HTR-8/SVneo (cell line): ENCODE measurements at places on chromosomes 7 and 10.

DNA sequence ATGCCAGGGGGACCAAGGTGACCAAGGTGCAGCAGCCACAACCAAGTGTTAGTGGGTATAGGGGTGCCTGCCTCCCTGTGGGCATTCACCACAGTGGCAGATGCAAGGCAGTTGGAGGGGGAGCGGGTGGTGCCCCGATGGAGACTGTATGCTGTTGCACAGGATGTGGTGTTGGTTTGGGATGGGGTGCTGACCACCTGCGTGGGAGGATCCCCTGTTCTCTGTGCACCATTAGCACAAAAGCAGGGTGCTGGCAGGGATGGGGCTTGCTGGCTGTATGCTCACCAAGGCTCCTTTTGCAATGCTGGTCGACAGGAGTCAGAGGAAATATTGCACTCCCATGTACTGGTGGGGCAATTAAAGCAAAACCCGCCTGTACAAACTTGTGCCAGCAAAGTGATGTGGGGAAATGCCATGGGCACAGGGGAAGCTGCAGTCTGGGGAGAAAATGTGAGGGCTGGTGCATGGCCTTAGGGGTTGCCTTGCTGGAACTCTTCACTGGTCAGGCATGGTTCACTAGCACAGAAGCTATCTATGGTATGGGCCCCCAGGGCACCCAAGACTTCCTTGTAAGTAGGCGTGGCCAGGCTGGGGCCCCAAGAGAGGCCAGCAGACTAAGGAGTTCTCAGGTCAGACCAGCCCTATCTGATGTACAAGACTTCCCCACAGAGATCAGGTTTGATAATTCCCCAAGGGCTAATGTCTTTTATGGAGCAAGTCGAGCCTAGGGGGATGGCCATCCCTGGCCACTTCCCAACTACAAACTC, 51.9 kb upstream of the GNAT3 start:
- DNase-seq = no peak

- DNase-seq = no peak
These were observed 9.8 kb downstream of the NOD1 start for GRCh38 chr7:30468791-30469190.

- no peak for DNase-seq
These were observed 1.5 kb upstream of the FAM53B start for GRCh38 chr10:124745673-124746072.

DNA sequence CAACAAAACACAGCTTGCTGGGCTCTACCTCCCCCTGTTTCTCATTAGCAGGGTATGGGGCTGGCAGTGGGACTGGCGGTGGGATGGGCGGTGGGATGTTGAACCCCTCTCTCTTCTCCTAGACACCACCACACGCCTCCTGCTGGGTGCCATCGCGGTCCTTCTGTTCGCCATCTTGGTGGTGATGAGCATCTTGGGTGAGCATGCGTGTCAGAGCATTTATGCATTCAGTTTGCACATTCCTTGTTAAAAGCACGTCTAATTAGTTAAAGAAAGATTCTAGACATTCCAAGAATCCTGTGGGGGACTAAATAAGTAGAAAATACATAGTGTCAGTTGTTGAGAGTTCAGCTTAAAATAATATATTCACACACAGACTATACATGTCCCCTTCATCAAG, 12.7 kb downstream of the CLEC2L start:
- no peak for DNase-seq

- no peak for DNase-seq
These were observed 273.0 kb downstream of the GRM8 start for GRCh38 chr7:126979722-126980121.

DNA sequence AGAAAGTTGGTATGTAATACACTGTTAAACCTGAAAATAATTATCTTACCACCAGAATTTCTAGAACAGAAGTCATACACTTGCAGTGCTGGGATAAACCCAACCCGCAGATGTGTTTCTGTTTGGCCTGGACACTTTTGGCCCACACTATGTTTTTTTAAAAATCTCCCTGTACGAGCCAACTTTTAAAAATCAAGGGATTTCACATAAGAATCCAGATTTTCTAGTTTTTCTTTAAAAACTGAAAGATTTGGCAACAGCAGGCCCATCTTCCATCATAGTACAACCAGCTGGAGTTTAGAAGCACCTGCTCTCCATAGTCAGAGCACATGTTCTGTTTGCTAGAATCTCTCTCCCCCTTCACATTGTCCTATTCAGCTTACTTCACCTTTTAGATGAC, 74.0 kb downstream of the TLL2 start:
- DNase-seq = no peak

DNA sequence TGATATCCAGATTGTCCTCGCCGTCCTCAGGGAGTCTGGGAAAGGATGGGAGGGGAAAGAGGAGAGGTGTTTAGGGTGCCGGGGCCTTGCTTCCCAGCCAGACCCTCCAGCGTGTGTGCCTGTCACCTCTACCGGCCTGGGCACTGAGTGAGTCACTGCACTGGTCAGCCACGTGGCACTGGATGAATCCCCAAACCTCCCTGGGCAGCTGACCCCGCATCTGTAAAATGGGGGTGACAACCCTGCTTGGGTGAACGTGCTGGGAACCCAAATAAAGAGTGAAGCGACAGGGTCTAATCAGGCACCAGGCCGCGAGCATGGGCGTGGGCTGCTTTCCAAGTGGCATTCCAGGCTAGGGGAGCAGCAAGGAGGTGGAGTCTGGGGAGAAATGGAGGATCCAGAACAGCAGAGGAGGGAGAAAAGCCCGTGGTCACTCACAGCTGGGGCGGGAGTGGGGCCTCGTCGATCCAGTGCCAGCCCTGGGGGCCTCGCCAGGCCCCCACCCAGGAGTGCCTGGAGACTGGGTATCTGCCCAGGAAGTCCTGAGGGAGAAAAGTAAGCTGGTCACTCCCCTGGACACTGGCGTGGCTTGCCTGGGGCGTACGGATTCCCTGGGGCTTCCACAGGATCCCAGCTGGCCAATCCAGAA, 29.7 kb downstream of the KLRG2 start:
- no peak for DNase-seq

DNA sequence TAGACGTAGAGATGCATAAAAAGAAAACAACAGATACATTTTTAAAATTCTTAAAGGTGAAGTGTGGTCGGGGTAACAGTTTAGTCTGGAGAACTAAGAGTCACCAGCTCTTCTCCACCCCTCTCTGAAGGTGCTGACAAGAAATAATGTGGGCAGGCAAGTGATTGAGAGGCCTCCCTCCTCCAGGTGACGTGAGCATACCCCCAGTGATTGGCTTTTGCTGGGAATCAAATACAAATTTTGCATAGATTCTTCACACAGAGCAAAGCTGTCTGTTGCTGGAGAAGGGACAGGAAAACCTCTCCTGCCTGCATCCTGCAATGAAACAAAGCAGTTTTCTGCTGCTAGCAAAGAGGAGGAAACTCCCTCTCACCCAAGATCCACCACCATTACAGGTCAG, 115.0 kb downstream of the DGKB start:
- no peak for DNase-seq

DNA sequence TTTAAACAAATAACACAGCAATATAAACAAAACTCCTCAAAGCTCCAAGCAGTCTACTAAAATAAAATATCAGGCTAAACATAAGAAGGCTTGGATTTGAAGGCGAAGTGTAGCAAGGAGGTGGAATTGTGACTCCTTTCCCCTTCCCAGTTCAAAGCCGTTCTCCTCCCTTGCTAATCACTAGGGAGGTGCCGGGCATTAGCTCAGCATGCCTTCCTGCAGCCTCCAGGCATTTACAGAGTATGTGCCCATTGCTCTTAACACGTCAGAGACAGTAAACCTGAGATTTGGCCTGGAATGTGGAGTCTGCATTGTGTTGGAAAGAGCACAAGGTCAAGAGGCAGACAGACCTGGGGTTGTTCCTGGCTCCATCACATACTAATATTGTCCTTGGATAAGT, 15.6 kb downstream of the CNNM1 start:
- DNase-seq = no peak

GRCh38 chr10:131033166-131034085, 278.1 kb downstream of the TCERG1L start:
- no peak for DNase-seq

GRCh38 chr10:88938938-88939337, 13.6 kb downstream of the ACTA2 start:
- no peak for DNase-seq
